ENCODE measurements at places on chromosomes 13 and 19.

DNA sequence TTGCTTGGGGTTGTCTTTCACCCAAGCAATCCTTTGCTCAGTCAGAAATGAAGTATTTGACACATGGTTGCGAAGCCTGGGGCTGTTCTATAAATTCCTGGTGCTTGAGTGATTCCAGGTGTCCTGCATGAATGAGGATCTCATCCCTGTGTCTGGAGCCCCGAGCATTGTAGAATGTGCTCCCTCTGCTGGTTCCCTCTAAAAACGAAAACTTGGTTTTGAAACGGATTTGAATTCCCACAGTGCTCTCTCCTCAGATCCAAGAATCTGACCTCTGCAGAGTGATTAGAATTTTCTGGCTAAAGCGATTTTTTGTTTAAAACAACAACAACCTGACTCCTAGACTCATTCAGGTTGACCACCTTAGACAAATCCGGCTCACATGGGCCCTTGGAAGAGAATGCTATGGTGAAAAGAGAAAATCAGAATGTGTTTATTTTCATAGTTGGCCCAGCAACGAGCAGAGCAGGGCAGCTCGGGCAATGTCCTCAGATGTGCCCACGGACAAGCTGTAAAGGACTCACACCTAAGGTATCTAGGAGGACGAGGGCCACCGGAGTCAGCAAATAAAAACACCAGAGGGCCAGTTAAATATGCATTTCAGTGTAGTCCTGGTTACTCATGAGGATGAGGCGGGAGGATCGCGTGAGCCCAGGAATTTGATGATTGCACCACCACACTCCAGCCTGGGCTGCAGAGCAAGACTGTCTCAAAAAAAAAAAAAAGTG, 8.7 kb upstream of the ATP12A start:
- DNase-seq, result peak; percentile 37

DNA sequence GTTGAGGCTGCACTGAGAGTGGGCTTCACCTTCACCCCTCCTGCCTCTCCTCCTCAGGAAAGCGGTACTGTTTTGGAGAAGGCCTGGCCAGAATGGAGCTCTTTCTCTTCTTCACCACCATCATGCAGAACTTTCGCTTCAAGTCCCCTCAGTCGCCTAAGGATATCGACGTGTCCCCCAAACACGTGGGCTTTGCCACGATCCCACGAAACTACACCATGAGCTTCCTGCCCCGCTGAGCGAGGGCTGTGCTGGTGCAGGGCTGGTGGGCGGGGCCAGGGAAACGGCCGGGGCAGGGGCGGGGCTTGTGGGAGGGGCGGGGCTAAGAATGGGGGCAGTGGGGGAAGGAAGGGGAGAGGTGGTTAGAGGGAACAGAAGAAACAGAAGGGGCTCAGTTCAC, 7.5 kb downstream of the CYP2A13 start:
- DNase-seq, result no peak

DNA sequence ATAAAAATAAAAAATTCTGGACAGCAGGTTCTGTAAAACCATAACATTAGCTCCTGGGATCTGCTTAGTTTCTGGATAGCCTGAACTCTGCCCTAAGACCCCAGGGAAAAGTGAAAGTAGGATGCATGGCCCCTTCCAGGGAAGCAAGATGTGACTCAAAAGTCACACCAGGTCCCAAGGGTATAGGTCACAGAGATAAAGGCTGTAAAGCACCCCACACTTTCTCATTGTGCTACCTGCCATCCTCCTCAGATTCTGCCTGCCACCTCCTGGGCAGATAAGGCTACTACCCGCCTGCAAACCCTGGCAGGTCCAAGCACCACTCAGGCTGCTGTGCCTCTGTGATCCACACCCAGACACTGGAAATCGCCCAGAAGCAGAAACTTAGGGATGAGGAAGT, 20.6 kb downstream of the FFAR2 start:
- peak; percentile 9 for DNase-seq

DNA sequence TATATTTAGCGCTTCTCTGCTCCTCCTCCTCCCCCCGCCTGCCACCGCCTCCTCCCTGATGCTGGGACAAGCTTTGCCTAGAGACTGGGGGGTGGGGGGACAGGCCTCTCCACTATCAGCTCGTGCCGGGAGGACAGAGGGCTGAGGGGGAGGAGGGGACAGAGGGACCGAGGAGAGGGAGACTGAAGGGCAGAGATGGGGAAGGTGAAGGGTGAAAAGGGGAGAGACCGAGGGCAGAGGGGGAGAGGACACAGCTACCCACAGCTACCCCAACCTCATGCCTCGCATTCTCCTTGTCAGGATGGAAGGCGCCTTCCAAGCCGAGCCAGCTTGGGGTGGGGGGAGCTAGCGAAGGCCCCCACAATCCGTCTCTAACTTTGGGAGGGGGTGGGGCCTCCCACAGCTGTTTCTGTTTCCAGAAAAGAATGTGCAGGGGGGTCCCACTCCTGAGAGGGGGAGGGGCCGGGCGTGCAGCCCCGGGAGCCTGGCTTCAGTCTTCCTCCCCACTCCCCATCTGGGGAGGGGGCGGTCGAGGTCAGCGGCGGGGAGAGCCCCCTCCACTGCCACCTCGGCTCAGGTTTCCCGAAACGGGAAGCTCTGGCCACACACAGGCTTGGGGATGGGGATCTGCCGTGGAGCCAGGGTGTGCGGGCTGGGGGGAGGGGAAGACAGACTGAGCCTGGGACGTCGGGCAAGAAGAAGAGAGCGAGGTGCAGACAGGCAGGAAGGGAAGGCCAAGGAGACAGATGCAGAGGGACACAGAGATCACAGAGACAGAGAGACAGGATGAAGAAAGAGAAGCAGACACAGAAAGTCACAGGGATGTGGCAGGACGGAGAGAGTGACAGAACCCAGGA, 1.6 kb downstream of the DACT3 start:
- DNase-seq, result peak; percentile 69

- no peak for DNase-seq
Measured at GRCh38 chr13:24627946-24628345, 52.3 kb upstream of the ATP12A start.

GRCh38 chr13:106407338-106407737, 128.1 kb downstream of the EFNB2 start:
- DNase-seq, result no peak

DNA sequence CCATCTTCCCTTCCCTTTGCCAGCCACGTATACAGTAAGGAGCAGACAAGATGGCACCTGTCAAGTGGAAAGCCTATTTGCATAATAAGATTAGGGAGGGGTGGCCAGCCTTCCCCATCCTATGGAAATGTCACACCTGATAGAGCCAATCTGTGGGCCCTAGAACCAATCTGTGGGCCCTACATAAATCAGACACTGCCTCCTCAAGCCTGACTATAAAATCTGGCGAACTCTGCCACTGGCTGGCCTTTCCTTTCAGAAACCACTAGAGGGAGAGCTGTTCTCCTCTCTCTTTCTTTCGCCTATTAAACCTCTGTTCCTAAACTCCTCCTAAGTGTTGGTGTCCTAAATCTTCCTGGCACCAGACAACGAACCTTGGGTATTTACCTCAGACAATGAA, 231.5 kb upstream of the KLHL1 start:
- DNase-seq, result no peak

GRCh38 chr13:107842562-107843180, 372.7 kb downstream of the LIG4 start:
- DNase-seq, result no peak

GRCh38 chr19:16274447-16274846, 50.2 kb upstream of the KLF2 start:
- no peak for DNase-seq

DNA sequence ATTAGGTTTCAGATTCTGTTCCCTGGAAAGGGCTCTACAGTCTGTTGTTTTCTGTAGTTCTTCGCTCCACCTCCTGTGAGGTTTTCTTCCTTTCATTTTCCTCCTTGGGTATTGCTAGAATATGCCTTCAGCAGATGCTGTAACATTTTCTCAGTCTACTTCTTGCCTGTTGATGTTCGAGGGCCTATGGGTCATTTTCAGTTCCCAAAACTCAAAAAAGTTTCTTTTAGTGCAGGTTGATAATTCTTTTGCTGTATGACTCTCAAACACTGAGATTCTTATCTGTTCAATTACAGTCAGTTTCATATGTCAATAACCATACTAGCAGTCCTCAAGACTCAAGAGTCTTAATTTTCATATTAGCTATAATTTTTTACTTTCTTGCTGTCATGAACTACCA, 268.3 kb downstream of the RFC3 start:
- no peak for DNase-seq

DNA sequence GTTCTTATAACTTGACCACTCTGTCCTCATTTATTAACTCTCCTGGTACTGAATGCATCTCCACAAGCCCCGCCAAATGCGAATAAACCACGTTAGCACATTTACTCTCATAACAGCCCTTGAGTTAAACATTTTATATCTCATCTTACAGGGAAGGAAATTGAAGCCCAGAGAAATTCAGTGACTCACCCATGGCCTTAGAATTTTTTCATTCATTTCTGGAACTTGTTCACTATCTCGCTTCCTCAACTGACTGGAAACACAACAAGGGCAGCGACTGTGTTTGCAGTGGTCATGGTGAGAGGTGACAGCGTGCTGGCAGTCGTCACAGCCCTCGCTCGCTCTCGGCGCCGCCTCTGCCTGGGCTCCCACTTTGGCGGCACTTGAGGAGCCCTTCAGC, 39.5 kb downstream of the SERP2 start:
- DNase-seq, result no peak

- DNase-seq, result no peak
Measured at GRCh38 chr13:97853550-97853949, 99.9 kb upstream of the IPO5 start.

GRCh38 chr19:56678205-56678604, 6.6 kb upstream of the ZNF835 start:
- peak; percentile 47 for DNase-seq

- DNase-seq, result no peak
Measured at GRCh38 chr13:49838989-49839388, 46.5 kb upstream of the KPNA3 start.

DNA sequence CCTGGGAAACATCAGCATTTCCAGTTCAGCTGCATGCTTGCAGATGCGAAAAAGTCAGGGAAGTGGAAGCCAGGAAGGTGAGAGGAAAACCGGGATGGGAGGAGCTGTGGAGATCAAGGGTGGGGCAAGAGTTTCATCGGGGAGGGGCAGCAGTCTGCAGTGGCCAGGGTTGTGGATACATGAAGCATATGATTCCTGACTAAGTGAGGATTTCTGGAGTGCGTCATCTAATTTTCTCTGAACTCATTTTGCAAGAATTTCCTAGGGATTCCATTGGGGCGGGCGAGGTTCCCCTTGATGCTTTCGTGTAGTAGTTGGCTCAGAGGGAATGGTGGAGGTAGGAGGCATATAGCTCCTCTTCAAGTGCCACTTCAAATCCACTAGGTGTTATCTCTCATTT, 344.1 kb upstream of the TMTC4 start:
- DNase-seq, result no peak

DNA sequence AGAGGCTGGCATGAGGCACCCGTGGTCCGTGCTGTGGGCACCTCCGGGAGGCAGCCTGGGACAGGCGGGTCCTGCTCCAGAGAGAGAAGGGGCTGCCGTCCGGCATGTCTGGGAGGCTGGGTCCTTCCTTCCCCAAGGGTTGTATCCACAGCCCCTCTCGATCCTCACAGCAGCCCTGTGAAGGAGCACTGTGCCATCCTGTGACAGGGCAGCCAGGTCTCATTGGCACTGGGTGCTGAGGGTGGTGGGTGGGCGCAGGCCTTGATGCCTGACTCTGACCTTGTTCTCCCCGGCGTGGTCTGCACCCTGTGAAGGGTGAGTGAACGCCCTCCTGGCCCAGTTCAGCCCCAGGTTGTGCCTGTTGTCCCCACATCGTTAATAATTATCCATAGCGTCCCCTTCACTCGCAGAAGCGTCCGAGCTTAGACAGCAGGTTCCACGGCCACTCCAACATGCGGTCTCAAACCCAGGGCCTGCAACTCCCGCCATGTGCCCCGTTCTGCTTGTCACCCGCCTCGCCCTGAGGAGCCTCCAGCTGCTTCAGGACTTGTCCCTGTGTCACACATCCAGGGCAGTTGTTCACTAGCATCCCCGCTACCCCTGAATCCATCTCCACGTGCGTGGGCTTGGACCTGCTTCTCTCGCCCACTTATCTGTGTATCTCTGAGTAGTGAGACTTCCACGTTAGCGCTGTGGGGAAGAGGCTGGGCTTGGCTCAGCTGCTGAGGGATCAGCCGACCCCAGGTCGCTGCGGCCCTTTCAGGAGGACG, 10.6 kb downstream of the ATP11A start:
- DNase-seq, result no peak

DNA sequence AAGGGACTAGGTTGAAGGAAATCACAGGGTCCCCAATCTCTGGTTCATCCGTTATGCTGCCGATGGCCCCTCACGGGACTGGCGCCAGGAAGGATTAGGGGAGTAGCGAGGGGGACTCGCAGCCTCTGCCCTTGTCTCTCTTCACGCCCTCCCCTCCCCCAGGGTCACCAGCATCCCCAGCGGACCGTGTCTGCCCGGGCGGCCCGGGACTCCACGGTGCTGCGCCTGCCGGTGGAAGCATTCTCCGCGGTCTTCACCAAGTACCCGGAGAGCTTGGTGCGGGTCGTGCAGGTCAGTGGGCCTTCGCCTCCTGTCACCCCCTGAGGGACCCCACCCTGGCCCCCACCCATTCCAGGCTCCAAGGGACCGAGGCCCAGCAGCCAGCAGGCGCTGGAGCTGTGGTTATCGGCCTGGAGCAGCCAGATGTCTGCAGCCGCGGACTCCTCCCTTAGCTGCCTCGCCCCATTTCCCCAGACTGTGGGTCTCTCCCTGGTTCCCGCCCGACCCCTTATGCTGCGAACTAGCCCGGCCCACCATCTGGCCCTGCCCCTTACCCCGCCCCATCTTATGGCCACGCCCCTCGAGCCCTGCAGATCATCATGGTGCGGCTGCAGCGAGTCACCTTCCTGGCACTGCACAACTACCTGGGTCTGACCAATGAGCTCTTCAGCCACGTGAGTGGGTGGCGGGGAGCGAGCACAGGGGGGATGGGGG, 5.4 kb downstream of the PNPLA6 start:
- DNase-seq, result no peak

DNA sequence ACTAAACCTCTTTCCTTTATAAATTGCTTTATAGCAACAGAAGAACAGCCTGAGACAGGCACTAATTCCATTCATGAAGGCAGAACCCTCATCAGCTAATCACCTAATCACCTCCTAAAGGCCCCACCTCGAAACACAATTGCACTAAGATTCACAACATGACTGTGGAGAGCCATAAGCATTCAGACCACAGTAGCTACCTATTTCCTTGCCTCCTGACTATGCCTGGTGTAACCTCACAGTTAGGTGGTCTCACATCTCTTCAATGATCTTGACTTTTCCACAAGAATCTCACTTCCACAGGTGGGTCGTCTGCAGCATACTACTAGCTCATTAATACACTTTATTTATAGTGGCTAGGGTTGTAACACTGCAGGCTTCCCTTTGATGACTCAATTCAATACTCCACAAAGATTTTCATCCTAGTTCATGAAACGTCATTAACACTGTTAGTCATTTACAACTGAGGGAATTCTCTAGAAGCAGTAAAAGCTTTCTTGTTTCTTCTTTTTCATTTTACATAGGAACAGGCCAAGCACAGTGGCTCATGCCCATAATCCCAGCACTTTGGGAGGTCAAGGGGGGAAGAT, 27.1 kb downstream of the STK24 start:
- no peak for DNase-seq

DNA sequence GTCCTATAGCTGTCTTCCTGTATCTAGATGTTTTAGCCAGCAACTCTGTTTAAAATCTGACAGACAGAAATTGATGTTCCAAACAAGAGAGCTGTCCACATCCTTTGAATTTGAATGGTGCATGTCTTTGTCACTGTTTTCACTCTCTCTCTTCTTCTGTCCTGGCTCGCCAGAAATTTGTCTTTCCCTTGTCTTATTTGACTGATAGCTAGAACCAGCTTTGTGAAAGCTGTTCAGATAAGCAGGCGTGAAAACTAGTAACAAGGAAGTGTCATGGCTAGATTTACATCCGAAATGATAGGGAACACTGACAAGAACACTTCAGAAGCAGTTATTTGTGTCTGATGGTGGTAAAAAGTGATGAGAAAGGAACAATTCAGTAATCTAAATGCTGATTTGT, 354.9 kb upstream of the SLITRK1 start:
- no peak for DNase-seq

All from head of caudate nucleus (tissue), 42 donors.